Neural crest cell (in vitro differentiated cells): ENCODE measurements at places on chromosomes 3 and 15.

DNA sequence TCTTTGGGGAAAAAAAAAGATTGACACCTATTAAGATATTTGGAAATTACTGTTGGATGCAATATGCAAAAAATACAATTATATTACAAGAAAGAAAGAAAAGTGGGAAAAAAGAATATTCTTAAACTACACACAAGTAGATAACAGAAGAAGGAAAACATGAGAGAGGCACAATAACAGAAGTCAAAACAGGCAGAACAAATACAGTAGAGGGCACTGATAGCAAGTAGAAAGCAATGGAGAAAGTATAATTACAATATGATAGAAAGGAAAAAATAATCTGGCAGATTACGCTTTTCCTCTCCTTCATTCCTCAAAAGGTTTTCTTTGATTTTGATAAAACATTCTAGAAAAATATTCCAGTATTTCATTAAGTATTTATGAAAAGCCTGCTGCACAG lies 72.1 kb downstream of the ADAM10 start:
- no peak for DNase-seq

- DNase-seq = no peak
Measured at GRCh38 chr15:52102463-52102862, 10.1 kb downstream of the BCL2L10 start.

DNA sequence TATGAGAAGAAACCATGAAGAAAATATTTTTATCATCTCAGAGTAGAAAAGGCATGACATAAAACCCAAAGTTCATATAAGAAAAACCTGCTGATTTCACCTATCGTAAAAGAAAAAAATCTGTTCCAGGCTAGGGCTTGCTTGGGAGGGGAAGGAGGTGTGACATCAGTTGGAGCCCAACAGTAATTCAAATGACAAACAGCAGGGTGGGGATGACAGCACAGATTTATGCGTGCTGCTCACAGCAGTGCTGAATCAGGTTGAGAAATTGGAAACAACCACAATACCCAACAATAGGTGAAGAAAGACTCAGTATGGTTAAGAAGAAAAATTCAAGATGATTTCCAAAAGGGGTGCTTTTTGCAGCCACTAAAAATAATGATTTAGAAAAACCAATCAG lies 172.4 kb downstream of the PDE8A start:
- no peak for DNase-seq

DNA sequence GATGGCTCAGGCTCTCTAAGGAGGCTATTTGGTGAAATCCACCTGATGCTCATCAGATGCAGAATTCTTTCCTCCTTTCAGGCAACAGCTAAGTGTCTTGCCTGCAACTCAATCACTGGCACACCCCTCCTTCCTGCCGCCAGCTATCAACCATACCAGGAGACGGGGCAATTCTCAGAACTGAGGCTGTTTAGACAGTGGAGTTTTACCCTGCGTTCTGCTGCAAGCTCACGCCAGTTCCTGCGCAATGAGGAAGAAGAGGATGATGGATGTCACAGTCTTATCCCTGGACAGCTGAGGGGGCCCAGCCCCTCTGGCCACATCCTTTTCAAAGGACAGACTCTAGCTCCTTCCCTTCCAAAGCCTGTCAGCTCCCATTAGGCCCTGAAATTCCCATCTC lies 7.0 kb upstream of the MANF start:
- no peak for DNase-seq

DNA sequence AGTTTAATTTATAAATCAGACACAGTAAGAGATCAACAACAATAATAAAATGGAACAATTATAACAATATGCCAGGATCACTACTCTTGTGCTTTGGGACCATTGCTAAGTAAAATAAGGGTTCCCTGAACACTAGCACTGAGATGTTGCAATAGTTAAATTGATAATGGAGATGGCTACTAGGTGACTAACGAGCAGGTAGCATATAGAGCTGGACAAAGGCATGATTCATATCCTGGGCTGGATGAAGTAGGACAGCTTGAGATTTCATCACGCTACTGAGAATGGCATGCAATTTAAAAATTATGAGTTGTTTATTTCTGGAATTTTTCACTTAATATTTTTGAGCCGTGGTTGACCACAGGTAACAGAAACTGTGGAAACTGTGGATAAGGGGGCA lies 20.7 kb upstream of the MYZAP start:
- no peak for DNase-seq

GRCh38 chr3:55337641-55338180 lies 149.4 kb downstream of the WNT5A start:
- DNase-seq = no peak

- DNase-seq = no peak
Measured at GRCh38 chr3:121481106-121481880, 64.5 kb downstream of the POLQ start.

GRCh38 chr3:58627570-58627885 lies 39.0 kb downstream of the FAM3D start:
- no peak for DNase-seq

DNA sequence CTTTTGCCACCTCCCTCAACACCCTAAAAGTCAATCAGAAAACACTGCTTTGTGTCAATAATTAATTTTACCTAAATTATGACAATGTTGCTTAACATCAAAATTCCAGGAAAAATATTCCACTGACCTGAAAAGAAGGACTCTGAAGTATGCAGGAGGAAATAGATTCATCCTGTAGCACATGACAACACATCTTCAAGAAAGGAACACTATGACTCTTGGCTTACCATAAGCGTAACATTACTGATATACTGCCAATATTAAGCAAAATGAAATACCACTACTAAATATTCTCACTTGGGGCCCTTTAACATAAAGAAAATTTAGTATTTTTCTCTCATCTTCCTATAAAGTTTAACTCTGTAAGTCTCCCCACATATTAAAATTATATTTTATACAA lies 9.6 kb downstream of the SUCLG2 start:
- DNase-seq = no peak

GRCh38 chr3:197367081-197367780 lies 68.8 kb upstream of the DLG1 start:
- DNase-seq = no peak

GRCh38 chr3:101976473-101976872 lies 127.2 kb downstream of the NFKBIZ start:
- no peak for DNase-seq

- DNase-seq = no peak
Measured at GRCh38 chr3:65946438-65946837, 92.3 kb downstream of the MAGI1 start.

GRCh38 chr15:77695961-77696582 lies 63.4 kb upstream of the LINGO1 start:
- DNase-seq = no peak

GRCh38 chr3:179430277-179430870 lies 20.9 kb downstream of the GNB4 start:
- no peak for DNase-seq

DNA sequence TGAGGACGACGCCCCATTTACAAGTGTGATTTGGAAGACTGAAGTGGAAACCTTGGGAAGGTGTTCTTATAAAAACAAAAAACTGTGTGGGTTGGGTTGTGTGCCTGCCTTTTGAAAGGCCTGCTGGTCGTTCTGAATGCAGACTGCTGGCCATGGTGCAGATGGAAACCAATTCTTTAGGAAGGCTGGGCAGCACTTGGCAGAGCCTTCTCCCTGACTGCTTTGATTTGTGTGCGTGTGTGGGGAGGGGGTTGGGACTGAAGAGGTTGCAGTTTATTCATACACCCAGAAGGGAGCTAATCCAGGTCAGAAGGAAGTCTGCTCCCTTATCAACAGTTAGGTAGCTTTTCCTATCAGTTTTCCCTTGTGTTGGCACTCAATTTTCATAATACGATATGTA lies 288.7 kb downstream of the SOX2 start:
- DNase-seq = no peak

GRCh38 chr15:48076454-48076853 lies 44.3 kb upstream of the SLC24A5 start:
- no peak for DNase-seq

- no peak for DNase-seq
Measured at GRCh38 chr3:23372285-23372684, 169.2 kb downstream of the UBE2E2 start.

DNA sequence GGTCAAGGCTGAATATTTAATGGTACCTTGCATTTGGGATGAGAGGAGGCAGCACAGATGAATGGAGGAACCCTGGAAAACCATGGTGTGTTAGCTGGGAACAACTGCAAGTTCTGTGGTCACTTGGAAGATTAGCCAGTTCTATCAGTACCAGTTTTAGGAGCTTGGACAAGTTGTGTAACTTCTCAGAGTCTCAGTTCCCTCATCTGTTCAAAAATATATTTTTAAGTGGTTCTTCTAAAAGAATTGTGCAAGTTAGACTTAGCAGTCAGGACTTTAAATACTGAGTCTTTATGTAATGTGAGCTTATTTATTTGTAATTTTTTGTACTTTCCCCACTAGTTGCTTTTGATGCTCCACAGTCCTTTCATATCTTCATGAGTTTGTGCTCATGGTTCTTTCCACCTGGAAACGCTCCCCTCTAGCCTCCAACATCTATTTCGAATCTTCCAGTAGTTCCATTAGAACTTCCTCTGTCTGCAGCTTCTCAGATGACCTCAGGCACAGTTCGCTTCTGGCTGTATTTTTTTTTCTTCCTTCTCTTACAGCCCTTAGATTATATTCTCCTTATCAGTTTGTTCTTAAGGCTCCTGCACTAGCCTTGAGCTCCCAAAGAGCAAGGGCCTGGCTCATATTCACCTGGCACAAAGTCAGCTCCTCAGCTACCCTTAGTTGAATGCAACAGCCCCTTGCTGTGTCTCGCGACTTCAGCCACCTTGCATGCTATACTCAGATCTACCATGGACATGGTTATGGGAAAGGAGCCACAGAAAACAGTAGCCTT lies 27.1 kb downstream of the ITPR1 start:
- no peak for DNase-seq

DNA sequence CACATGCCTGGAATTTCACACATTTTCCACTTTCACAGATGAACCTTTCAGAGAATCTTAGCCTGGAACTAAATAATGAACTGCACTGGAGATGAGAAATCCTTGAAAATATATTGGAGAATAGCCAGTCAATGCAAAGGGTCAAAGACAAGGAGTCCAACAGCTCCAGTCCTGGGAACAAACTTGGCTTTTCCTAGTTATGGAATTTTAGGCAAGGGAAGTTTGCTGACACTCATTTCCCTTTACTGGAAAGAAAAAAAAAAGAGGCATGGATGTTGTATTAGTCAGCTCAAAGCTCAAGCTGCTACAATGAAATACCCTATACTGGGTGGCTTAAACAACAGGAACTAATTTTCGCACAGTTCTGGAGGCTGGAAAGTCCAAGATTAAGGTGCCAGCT lies 690.8 kb upstream of the ARPP21 start:
- DNase-seq = no peak

DNA sequence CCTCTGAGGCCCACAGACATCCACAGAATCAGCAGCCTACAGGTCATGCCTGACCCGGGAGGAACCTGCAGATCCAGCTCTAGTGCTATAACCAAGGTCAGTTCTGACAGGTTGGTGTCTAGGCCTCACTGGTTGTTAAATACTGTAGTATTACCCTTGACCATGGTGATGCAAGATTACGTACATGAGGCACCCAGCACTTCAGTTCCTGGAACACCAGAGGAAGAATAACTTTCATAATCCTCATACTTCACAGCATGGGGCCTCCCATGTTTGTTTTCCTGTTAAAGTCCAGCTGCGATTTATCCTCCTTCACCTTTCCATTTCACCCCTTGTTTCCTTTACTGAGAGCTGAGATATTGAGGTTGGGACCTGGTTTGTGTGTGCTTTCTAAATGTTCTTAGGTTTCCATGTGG lies 34.4 kb upstream of the GLCE start:
- no peak for DNase-seq

- DNase-seq = no peak
Measured at GRCh38 chr3:156209631-156210335, 89.4 kb downstream of the KCNAB1 start.

DNA sequence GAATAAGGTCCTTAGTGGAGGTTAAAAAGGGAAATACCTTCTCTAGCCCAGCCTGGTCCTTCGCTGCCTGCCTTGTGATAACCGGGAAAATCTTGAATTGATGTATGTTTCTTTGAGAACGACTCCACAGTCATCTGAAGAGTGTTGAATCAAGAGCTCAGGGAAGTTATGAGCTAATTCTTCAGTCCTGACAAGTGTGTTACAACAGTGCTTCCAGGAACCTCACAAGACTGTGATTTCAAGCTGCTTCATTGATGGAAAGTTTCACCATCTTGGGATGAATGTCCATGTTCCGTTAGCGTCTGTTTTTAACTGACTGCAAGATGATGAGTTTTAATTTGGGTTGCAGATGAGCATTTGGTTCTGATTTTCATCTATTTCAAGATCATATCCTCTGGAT lies 12.4 kb downstream of the TMEM41A start:
- no peak for DNase-seq

GRCh38 chr15:70669006-70669602 lies 94.3 kb downstream of the UACA start:
- DNase-seq = no peak

- DNase-seq = no peak
Measured at GRCh38 chr3:139653582-139653981, 24.2 kb downstream of the NMNAT3 start.

DNA sequence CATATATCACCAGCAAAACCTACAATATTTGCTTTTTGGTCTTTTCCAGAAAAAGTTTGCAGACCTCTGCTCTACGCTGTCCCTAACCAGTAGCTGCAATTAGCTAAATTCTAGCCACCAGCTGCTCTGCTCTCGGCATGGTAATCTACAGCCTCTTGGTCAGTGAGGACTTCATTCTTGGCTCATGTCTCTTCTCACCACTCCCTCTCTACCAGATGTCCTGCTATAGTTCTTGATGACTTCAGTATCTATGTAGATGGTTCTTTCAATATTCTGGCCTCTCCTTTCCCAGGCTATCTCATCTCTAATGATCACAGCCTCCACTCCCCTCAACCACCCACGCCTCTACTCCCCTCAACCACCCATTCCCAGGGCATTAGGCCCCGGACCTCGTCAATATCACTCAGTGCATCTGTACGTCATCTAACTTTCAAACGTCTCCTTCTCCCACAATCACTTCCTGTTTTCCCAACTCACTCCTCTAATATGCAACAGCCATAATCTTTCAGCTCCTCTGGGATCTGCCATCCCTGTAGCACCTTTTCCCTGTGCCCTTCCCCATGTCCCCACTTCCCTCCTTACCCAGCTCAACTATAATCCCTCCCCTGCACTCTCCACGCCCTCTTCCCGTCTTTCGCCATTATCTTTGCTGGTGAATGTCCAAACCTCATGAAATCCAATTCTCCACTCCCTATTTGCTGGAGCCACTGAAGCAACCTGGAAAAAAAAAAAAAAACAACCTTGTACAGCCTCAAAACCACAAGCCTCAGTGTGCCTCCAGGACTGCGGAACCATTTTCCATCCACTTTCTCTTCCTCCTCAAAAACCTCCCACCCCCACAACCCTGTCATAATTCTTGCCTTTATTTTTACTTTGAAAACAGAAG lies 429.4 kb upstream of the PROK2 start:
- DNase-seq = no peak

GRCh38 chr15:63981596-63982320 lies 64.5 kb downstream of the DAPK2 start:
- no peak for DNase-seq

- no peak for DNase-seq
Measured at GRCh38 chr15:32861174-32861573, 143.4 kb downstream of the GREM1 start.

GRCh38 chr3:34957677-34958076 lies 681.6 kb upstream of the ARPP21 start:
- DNase-seq = no peak
